ENCODE measurements at places on chromosomes 13 and 19. TPM values are rescaled to one million over a fixed set of nuclear protein-coding genes. Genes with fewer than 3 reads are reported as not detected.

ZNF729 gene
- 0.23 TPM for total RNA-seq

MYO16 gene
- 98.3 TPM for total RNA-seq

RFPL4AL1 gene
- total RNA-seq = not detected

SLC25A15 gene
- 26.8 TPM for total RNA-seq

SOX1 gene
- 14.1 TPM for total RNA-seq
